ENCODE measurements at places on chromosomes 3 and 15.

DNA sequence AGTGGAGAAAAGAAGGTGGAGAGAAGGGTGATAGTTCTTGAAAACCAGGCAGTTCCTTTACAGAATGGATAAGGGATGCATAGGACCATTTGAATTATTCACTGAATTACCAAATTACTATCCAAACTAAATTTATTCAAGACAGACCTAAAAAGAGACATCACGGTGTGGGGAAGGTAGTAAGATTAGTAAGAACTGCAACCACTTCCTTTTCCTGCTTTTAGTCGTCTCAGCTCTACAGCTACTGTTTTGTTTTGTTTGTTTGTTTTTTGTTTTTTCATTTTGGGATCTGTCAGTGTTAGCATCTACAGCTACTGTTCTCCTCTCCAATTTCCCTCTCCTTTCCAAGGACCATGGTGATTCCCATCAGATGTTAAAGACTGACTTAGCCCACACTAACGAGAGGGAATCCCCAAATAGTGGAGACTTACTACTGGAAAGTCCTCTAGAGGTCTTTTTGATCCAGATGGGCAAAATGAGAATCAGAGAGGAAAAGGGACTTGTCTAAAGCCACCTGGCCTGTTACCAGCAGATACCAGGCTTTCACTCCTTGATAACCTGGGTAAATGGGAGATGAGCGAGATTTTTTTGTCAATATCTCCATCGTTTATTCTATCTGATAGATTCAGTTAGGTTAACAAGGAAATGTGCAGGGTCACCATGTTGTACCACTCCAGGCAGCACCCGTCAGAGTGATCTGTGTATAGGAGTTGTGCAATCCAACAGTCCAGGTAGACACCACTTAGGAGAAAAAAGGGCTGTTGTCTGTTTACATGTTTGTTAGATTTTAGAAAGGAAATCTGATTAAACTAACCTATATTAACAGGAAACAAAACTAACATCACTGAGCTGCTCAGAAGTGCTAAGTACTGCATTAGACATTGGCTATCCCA lies 6.0 kb downstream of the HCLS1 start:
- no peak for DNase-seq

GRCh38 chr3:127889461-127889863 lies 25.6 kb upstream of the KBTBD12 start:
- DNase-seq = no peak

GRCh38 chr3:189853906-189854305 lies 222.7 kb downstream of the TP63 start:
- no peak for DNase-seq

DNA sequence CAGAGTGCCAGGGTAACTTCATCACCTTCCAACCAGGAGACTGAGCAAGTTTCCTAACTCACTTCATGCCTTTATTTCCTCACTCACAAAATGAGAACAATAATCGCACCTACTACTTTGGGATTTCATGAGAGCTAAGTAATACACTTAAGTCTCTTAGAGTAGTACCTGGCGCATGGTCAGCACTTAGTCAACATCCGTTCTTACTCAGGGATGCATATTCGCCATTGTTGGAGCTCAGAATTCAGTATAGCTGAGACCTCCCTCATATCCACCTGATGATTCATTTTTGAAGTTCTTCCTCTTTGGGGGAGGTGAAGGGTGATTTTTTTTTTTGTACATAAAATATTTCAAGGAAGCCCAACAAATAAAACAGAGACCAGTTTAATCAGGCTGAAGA lies 188.2 kb downstream of the AGBL1 start:
- no peak for DNase-seq

- no peak for DNase-seq
Measured at GRCh38 chr3:140342668-140343067, 335.2 kb upstream of the TRIM42 start.

- no peak for DNase-seq
Measured at GRCh38 chr15:66982816-66983215, 82.6 kb upstream of the SMAD3 start.

GRCh38 chr15:78170848-78171773 lies 21.9 kb downstream of the IDH3A start:
- DNase-seq = no peak

DNA sequence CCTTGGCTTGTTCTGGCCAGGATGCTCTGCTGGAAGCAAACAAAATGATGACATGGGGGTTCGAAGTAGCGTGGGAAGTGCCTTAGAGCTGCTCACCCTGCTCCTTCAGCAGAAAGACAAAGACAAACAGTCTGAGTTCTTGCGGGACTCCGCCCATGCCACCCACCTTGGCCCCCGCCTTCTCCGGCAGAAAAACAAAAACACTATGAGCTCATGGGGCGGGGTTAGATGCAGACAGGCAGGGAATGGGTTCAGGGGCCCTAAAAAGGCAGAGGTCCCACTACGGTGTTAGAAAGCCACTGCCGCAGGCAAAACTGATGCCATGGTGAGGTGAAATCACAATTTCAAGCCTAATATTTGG lies 9.7 kb upstream of the NCKIPSD start:
- no peak for DNase-seq

DNA sequence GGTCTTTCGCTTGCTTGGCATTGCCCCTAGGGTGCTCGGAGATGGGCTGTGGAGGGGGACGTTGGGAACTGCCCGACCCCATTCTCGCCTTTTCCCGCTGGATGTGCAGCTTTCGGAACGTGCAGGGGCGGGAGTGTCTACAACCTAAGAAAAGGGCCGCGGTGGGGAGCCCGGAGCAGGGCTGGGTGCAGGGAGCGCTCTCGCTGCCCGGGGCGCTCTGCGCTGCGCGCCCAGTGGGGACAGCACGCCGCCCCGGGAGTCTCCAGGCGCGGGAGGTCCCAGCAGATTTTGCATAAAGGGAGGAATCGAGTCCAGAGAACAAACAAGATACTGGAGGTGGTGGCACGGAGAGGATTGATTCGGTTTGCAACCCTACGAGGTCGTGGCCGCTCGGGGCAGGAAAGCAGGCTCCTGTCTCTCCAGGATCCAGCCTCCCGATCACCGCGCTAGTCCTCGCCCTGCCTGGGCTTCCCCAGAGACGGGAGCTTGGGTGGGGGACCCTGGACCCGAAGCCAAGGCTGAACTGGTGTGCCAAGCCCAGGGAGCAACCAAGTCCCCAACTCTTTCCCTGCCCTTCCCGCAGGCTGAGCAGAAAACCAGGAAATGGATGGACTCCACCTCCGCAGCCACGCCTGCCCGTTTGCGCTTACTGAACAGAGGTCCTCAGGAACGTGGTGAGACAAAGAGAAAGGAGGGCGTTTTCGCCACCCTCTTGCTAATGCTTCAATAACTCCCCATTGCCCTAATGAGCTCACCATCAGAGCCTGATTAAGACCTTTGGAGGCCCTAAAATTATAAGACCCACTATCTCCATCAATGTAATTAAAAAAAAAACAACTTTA lies 59.7 kb downstream of the NOX5 start:
- DNase-seq = no peak

GRCh38 chr15:46938169-46938568 lies 779.1 kb upstream of the SEMA6D start:
- DNase-seq = no peak

- DNase-seq = no peak
Measured at GRCh38 chr3:156792536-156792935, 33.6 kb upstream of the LEKR1 start.

DNA sequence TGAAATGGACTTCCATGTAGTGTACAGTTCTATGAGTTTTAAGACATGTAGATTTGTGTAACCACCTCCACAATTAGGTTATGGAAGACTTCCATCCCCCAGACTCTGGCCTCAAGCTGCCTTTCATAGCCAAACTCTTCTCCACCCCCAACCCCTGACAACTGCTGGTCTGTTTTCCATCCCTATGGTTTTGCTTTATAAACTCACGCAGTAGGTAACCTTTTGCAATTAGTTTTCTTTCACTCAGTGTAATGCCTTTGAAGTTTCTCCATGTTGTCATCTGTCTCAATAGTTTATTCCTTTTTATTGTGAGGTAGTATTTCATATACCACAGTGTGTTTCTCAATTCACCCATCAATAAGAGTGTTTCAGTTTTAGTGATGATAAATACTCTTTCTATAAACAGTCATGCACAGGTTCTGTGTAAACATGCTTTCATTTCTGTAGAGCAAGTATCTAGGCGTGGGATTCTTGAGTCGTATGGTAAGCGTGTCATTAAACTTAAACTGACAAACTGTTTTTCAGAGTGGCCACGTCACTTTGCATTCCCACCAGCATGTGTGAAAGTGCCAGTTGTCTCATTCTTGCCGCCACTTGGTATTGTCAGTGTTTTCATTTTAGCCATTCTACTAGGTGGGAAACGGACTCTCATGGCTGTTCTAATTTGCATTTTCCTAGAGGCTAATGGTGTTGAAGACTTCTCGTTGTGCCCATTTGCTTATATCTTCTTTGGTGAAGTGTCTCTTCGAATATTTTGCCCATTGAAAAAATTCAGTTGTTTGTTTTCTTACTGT lies 47.3 kb upstream of the ALDH1A3 start:
- DNase-seq = no peak

GRCh38 chr3:197494366-197495058 lies 61.3 kb downstream of the BDH1 start:
- DNase-seq = no peak

DNA sequence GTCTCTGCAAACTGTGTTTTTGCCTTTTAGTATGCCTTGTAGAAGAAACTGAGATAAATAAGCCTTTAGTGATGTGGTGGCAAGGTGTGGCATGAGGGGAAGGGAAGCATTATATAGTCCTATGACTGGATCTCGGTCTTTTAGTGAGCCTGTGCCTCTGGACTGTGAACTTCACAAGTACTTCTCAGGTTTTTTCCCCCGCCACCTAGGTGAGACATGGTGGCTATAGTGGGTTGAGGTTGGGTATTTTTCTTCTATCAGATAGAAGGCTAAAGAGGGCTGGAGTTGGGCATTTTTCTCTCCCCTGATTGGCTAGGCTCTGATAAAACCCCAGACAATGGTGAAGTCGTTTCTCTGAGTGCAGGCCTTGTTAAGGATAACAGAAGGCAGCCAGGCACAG lies 38.7 kb upstream of the ZFAND6 start:
- no peak for DNase-seq

- no peak for DNase-seq
Measured at GRCh38 chr3:128480717-128481437, 12.1 kb downstream of the GATA2 start.

GRCh38 chr15:73800662-73801345 lies 47.7 kb upstream of the INSYN1 start:
- DNase-seq = no peak

DNA sequence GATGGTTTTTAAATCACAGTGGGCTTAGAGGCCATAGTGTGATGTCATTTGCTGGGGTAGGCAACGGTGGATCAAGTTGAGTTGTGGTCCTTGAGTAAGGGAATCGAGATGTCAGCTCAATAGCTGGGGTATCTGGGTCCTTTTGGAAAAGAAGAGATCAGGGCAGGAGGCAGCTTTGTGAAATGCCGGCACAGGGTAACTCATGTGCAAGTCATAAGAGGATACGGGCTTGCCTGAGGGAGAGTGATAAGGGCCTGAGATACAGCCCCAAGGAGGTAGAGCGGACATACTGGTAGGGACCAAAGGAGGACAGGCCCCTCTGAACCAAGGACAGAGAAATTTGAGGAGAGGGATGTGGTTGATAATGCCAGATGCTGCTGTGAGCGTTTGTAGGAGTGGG lies 4.2 kb upstream of the FAM131A start:
- DNase-seq = no peak

- no peak for DNase-seq
Measured at GRCh38 chr3:126711121-126711760, 7.2 kb downstream of the CHCHD6 start.

DNA sequence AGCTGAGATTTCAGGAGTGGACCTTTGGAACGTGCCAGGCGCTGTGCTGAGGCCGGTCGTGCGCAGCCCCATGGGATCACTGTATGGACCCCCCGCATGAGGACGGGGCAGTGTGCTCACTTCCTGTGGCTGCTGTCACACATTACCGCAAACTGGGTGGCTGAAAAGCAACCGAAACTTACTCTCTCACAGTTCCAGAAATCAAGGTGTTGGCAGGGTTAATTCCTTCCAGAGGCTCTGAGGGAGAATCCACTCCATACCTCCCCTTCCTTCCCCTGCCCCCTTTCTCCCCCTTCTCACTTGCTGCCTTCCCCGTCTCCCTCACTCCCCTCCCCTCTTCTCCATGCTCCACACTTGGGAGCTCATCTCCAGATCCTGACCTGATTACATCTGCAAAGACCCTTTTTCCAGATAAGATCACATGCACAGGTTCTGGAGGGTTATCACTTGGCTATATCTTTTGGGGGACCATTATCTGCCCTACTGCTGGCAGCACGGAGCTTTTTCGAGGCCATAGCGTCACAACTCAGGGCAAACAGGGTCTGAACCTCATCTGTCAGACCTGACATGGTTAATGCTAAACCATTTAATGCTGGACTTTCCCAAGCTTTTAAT lies 41.2 kb downstream of the KLF13 start:
- DNase-seq = peak; percentile 67

DNA sequence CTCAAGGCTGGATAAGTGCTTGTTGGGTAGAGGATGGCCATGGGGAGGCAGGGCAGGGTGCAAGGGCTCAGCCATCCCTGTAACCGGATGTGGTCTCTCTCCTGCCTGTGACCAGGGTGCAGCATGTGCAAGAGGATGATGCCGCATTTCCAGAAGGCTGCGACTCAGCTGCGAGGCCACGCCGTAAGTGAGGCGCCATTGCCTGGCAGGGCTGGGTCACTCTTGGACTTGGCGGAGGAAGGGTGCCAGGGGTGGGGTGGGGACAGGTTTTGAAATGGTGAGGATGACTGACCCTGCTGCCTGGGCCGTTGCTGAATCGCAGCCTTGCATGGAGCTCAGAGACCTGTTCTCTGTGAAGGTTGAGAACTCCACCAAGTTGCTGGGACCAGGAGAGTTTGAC lies 49.3 kb downstream of the PDIA5 start:
- no peak for DNase-seq

DNA sequence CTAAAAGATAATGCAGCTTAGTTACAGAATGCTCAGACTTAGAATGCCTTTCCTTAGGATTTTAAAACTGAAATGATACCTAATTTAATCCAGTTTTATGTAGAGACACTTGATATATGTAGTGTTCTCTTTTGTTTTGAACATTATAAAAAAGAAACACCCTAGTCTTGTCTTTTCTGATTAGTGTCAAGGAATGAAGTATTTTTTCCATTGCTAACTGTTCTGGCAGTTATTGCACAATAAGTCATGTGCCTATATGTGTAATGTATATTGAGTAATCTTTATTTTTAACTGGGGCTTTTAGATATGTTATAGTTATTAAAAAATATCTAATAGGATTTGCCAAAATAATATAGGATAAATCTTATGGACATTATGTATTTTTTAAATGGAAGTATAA lies 4.5 kb downstream of the ARL8B start:
- no peak for DNase-seq

GRCh38 chr3:155697542-155697941 lies 47.3 kb downstream of the PLCH1 start:
- no peak for DNase-seq

- peak; percentile 49 for DNase-seq
Measured at GRCh38 chr3:31213869-31214486, 318.7 kb upstream of the STT3B start.

GRCh38 chr3:100503448-100503847 lies 11.0 kb downstream of the TMEM45A start:
- DNase-seq = no peak

- peak; percentile 30 for DNase-seq
Measured at GRCh38 chr3:194640829-194641228, 7.6 kb upstream of the TMEM44 start.

Data from activated naive CD4-positive, alpha-beta T cell treated with anti-CD3 and anti-CD28 coated beads for 36 hours (primary cell).